Activated T-cell treated with anti-CD3 and anti-CD28 coated beads, Interleukin-2, amount 50 U/mL, for 24 hours (primary cell): ENCODE measurements at places on chromosomes 2 and 18.

DNA sequence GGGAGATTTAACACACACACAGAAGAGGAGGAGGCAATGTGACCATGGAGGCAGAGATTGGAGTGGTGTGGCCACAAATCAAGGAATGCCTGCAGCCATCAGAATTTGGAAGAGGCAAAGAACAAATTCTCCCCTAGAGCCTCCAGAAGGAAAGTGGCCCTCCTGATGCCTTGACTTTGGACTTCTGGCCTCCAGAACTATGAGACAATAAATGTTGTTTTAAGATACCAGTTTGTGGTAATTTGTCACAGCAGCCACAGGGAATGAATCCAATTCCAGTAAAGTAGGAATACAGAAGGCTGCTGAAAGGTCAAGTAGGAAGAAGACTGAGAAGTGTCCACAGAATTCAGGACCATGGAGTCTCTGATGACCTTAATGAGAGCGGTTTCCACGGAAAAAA is 18.1 kb downstream of the PAIP2B start:
- DNase-seq: no peak

GRCh38 chr18:58481321-58482180 is 147.3 kb downstream of the ALPK2 start:
- no peak for DNase-seq

DNA sequence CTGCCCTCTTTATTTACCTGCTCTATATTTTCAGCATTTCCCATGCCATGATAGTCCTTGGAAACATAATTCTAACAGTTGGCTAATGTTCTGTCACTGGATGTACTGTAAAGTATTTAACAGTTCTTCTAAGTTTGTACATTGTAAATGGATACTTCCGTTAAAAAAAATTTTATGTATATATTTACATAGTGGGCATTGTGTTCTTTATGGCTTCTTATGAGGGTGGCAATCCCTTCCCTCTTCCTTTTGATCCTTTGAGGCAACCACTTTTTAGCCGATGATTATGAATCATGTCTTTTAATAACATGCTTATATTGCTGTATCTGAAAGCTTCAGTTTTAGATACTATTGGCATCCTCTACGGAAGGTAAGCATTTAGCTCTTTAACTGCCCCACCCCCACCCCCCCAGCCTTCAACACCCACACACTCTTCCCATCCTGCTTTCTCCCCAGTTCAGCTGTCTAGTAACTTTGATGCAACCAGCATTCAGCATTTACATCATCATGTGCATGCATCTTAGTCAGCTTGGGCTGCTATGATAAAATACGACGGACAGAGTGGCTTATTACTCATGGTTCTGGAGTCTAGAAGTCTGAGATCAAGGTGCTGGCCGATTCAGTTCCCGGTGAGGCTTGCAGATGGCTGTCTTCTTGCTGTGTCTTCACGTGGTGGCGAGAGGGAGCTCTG is 21.0 kb upstream of the EDAR start:
- no peak for DNase-seq

GRCh38 chr2:44242904-44243303 is 32.4 kb upstream of the SLC3A1 start:
- no peak for DNase-seq

- no peak for DNase-seq
Observed at GRCh38 chr2:146734042-146734820, 1110.6 kb upstream of the ACVR2A start.

- DNase-seq: no peak
Observed at GRCh38 chr2:62858231-62858832, 152.8 kb downstream of the EHBP1 start.

DNA sequence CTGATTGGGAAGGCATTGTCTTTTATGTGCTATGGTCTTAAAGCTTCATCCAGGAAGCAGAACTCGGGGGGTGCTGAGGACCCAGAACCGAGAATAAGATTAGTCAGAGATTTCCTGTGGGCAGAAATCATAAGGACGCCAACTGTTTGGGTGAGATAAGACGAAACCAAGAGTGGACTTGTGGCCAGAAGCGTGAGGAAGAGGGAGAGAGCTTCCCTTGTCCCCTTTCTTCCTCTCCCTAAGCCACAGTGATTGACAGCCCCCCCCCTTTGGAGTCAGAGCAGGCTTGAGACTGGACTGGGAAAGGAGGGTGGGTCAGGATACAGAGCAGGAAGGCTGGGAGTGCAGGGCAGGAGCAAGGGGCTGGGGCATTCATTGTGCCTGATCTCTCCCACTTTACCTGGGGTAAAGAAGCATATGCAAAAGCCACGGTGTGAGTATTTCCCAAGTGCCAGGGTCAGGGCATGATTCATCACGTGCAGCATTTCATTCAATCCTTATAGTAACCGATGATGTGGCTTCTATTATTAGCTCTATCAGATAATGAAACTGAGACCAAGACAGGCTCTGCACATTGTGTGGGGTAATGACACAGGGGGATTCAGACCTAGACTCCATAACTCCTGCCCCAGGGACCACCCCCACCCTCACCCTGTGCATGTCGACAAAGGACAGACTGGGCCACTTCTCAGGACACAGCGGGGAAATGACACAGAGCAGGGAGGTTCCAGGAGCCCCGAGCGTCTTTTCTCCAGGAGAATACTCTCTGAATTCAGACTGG is 3.0 kb upstream of the IL1RN start:
- no peak for DNase-seq

- DNase-seq: no peak
Observed at GRCh38 chr2:74149247-74149525, 1.5 kb upstream of the BOLA3 start.
